ENCODE measurements at places on chromosomes 11 and 22.

DNA sequence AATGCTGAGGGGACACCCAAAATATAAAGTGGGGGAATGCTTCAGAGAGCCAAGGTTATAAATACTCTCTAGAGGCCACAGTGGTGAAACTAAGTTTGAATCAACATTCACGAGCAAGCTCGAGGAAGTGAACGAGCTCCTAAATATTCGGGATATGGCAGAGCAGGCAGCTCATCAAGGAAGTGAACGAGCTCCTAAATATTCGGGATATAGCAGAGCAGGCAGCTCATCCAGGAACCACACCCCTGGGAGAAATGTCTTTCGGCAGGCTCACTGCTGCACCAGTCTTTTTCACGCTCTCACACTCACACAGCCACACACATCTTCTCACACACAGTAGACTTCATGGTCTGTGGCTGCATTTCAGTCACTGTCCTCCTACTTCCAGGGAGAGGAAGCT lies 787.5 kb downstream of the OPCML start:
- DNase-seq = no peak

GRCh38 chr11:69152733-69153421 lies 2.9 kb upstream of the SMIM38 start:
- no peak for DNase-seq

GRCh38 chr11:9060700-9061111 lies 30.7 kb downstream of the SCUBE2 start:
- DNase-seq = no peak

DNA sequence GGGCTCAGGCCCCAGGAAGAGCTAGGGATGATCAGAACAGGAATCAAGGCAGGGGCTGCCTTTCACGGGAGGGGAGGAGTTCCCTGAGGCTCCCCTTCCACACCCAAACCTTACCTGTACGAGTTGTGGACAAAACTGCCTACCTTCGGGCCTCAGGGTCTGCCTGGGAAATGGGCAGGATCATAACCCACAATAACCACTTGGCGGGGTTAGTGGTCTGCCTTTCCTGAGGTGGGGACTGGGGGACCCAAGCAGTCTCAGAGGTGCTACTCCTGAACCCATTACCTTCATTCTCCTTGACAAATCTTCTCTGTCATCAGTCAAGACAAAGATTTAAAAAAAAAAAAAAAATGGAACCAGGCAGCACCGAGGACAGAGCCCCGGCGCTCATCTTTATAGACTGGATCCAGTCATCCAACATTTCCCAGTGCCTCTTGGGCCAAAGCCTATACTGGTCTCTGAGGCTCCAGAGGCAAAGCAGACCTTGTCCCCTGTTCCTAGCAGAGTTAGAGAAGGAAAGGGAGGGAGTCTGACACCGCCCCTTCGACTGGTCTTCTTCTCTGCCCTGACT lies 14.2 kb downstream of the P2RY6 start:
- DNase-seq = no peak

DNA sequence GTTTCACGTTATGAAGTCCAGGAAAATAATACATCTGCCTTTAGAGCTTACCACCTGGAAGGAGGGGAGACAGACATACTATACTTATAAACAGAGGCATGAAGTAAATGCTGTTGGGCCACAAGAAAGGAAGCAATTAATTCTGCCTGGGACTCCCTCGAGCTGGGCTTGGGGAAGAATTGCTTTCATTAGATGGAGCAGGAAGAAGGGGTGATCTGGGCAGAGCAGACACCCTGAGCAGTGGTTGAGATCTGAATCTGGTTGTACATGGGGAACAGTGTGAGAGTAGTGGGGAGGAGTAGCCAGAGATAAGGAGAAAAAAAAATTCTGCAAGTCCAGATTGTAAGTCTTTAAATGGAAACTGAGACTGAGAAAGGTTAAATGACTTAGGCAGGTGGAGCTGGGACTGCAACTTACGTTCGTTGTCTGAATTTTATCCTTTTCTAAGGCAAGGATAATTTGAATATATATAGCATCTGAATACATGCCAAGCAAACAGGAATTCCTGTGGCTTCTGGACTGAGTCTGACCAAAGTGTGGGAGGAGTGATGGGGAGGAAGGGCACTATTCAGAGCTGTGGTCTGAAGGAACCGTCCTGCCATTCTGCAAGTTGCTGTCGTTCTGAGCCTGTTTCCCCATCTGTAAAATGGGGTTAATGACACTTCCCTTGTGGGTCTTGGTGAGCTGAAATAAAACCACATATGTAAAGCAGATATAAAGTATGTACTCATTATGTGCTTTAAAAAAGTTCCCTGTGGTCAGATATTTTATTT lies 7.9 kb downstream of the NCAM1 start:
- DNase-seq = no peak

DNA sequence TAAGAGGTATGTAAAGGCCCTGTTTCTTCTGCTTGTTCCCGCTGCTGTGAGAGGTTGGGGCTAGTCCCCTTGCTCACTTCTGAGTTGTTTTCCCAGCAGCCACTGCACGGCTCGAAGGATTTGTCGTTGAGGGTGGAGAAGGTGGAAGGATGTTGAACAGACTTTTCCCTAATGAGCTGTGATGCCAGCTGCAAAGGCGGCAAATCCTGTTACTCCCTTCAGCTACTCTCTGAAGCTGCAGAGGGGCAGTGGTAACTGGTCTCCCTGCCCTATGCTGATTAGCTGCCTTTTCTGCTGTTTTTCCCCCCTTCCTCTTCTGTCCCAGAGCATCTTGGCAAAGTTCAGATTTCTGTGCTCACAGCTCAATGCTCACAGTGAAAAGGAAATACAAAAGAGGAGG lies 90.4 kb upstream of the SLC25A18 start:
- DNase-seq = no peak

DNA sequence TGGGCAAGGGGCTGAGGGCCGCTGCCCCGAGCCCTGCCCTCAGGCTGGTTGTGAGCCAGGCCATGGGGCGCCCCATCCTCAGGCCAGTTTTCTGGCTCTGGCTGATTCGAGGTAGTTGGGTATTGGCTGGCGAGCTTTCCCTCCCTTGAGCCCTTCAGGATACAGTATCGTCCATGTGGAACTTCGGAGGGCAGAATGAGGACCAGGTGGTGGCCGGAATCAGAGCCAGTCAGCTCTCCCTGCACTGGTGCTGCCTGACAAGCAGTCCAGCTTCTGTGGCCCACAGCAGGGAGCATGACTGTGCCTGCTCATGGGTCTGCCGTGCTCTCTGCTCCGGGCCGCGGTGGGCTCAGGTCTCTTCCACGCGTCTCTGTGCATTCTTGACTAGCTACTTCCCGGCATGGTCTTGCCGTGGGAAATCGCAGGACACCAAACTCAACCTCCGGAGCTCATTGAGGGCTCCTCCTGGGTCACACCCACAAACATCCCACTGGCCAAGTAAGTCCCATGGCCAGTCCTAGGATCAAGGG lies 1289.3 kb downstream of the BRD1 start:
- DNase-seq = no peak

GRCh38 chr11:12924650-12925049 lies 84.5 kb upstream of the RASSF10 start:
- no peak for DNase-seq

DNA sequence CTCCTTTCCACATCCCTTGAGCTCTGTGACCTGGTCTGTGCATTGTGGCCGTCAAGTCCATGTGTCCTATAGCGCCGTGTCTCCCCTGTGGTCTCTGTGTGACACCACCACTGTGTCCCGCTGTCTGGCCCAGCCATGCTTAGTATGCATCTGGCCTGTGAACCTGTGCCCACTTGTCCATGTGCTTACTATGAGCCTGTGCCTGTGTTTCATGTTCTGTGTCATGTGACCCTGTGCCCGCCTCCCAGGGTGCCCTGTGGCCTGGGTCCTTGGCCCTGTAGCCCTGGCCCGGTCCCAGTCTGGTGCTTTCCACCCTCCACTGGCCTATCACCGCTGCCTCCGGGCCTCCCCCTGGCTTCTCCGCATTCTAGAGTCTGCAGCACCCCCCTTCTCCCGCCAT lies 80.6 kb downstream of the CCDC83 start:
- no peak for DNase-seq

- no peak for DNase-seq
These were observed 79.1 kb downstream of the UVRAG start for GRCh38 chr11:75894036-75894585.

DNA sequence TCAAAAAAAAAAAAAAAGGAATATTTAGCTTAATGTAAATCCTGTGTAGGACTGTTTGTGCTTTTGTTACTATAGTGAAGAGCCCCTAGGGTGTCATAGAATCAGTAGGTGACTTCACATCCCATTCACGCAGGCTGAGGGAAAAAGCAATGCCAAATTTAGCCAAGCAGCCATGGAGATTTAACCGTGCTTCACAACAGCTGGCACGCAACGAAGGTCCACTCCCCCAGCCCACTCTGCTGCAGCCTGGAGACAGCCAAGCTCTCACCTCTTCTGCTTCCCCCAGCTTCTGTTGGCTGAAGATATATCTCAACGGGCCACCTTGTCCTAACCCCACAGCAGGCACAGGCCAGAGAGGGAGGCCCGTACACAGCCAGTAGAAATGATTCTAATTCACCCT lies 78.8 kb upstream of the BID start:
- DNase-seq = no peak

- DNase-seq = no peak
These were observed 30.3 kb downstream of the VSIG10L2 start for GRCh38 chr11:125976156-125976555.

DNA sequence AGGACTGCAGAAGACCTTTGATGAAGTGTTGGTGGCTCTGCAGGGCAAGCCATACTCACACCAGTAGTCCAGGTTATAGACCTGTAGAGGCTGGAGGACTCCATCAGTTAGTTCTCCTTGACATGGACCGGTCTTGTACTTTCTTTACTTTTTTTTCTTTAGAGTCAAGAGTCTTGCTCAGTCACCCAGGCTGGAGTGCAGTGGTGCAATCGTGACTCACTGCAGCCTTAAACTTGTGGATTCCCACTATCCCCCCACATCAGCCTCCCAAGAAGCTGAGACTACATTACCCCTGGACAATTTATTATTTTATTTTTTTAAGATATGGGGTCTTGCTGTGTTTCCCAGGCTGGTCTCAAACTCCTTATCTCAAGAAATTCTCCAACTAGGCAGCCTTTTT lies 49.6 kb upstream of the E2F8 start:
- no peak for DNase-seq

DNA sequence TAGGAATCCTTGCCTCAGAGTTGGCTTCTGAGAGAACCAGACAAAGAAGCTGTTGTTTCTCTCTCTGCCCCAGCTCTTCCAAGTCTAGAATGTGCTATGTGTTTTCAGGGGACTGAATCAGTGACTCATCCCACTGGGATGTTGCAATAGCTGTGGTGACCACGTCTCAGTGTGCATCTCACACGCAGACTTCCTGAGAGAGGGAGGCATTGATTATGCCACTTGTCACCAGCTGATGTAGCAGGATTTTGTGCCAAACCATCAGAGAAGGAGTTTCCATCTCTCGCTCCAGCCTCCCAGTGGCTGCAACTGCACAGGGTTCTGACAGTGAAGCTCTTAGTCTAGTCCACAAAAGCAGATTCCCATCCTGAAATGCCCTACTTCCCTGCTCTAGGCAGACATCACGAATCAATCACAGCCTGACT lies 455.8 kb downstream of the MIAT start:
- no peak for DNase-seq

- DNase-seq = no peak
These were observed 1.1 kb upstream of the PPFIBP2 start for GRCh38 chr11:7512525-7513233.

- DNase-seq = no peak
These were observed 16.9 kb upstream of the ANKK1 start for GRCh38 chr11:113370634-113371033.

GRCh38 chr11:14445542-14446530 lies 53.8 kb downstream of the COPB1 start:
- DNase-seq = no peak

- DNase-seq = no peak
These were observed 309.3 kb downstream of the SOX6 start for GRCh38 chr11:16047073-16047472.

- no peak for DNase-seq
These were observed 16.4 kb downstream of the DAGLA start for GRCh38 chr11:61696602-61697001.

DNA sequence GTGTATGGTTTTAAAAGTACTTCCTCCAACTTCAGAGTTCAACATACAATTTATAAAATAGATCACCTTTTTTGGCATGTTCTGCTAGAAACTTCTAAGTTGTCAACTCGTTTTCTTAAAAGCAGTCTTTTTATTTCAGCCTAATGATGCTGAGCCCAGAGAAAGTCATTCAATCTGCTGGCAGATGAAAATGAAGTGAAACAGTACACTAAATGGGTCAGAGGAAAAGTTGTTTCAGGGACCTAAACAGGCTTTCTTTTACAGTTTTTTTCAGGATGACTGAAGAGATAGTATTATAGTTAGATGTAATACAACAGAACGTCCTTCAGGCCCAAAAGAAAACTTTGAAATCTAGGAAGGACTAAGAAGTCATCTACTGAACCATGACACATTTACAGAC lies 842.7 kb upstream of the CCDC90B start:
- DNase-seq = no peak

DNA sequence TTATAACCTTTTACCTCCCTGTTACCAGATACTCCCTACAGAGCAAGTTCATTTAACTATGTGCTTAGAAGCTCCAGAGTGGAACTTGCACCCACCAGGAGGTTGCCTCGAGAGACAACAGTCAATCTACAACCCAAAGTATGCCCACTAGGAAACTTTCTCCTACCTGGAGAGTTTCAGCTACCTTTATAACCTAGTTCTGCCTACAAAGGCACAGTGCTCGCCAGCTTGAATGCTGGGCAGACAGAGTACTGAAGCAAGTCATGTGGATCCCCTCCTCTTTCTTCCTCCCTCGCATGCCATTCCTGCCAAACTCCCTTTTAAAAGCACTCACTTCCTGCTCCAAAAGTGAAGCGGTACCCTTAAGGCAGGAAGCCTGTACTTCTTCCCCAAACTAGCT lies 258.9 kb downstream of the SWAP70 start:
- no peak for DNase-seq

DNA sequence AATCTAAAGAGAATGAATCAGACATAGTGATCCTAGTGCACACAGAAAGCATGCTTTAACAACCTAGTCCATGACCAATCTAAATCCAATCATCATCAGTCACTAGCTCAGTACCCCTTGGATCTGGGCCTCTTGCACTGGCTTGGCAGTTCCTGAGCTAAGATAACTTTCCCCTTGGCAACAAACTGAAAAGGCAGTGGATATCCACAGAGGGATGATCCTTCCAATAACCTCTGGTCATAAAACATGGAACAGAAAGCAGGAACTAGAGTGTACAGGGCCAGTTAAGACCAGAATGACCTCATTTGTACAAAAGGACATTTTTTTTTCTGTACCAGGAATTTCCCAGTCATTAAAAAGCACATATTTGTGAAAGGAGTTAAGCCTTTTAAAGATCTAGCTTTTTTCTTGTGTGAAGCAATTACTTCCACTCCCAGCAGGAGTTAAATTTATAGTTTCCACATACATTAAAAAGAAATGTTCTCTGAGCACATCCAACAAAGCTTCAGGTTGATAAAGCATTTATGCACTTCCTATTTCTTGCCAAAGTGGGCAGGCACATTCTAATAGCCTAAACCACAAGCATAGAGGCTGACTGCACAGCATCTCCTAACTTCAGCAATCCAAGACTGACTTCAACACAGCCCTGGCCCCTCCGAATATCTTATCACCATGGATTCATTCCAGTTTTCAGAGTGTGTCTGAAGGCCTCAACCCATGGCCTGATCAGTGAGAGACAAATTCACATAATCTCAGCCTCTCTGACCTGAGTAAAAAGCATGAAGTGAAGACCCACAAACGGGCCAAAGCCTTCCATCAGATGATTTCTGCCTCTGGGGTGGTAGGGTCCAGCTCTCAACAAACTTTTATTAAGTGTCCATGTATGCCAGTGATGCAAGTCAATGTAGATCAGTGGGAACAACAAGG lies 29.9 kb downstream of the GUCY1A2 start:
- DNase-seq = no peak
